Keratinocyte (primary cell): ENCODE measurements at places on chromosomes 11 and 22.

- H3K36me3 ChIP-seq, result peaks cover 29% of the 10 kb centered on the region
- H3K27ac ChIP-seq, result no peak overlapping the region
- no peaks in the 10 kb centered on the region for H3K27me3 ChIP-seq
- H3K4me1 ChIP-seq, result peaks cover 20% of the 10 kb centered on the region
- no peak overlapping the region for H3K4me3 ChIP-seq
These were observed 2.6 kb downstream of the RPLP2 start for GRCh38 chr11:812390-812789.

DNA sequence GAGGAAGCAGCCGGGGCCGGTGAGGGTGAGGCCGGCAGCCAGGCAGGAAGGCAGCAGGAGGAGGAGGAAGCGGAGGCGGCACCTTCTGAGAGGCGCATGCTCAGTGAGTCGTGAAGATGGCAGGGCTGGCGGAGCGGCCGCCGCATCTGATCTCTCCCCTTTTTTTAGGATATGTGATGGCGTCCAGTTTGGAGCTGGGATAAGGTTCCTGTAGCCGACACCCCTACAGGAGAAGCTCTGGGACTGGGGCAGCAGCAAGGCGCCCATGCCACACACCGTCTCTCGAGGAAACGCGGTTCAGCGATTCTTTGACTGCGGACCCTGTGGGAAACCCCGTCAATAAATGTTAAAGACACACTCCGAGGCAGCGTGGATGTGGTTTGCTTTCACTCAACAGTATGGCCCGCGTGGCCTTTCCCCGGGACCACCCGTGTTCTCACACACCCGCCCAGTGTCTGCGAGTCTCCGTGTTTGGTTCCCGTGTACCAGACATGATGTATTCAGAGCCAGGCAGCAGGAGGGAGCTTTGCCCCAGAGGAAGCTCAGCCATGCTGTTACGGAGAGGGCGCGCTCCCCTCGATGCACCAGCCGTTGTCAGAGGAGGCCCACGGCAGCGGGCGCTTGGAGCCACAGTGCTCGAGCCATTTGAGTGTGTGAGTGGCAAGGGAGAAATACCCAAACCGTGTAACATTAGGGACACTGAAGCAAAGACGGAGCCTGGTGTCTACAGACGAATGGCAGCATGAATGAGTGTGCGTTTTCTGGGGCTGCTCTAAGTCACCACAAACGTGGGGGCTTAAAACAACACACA is 27.7 kb upstream of the PARVB start:
- DNase-seq, result no peak
- H3K27ac ChIP-seq, result no peak overlapping the region
- no peaks in the 10 kb centered on the region for H3K27me3 ChIP-seq
- H3K4me1 ChIP-seq, result no peaks in the 10 kb centered on the region
- H3K4me3 ChIP-seq, result no peak overlapping the region

DNA sequence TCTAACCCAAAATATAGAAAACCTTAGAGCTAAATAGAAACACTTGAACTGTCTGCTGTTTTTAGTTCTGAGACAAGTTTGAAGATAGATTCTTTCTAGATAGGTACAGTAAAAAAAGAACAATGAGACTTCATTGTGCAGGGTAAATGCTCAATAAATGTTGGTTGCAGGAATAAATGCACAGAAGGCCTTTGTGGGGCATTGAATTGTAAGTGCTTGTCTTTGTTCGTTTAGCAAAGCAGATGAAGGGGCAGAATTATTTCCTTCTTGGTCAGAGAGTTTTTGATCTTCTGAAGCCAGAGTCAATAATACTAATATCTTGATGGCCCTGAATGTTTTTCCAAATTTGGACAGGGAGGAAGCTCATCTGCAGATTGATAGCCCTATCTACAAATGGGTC is 340.4 kb downstream of the OPCML start:
- H3K36me3 ChIP-seq, result no peaks in the 10 kb centered on the region
- no peaks in the 10 kb centered on the region for H3K4me1 ChIP-seq
- no peak overlapping the region for H3K27ac ChIP-seq
- H3K27me3 ChIP-seq, result no peaks in the 10 kb centered on the region

DNA sequence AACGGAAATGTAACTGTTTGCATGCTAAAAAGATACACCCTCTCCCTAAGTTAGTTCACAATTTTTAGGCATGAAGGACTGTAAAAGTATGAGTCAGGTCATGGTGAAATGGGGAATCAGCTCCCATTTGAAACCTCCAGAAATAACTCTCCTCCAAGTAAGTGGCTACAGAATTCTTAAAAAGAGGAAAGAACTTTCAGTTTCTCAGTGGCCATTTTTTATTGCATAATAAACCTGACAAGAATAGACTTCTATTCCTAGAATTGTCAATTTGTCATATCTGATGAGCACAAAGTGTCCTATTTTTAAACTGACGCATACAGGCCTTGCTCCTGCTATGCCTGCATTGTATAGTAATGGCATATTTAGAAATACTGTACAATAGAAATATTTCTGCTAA is 612.2 kb downstream of the CNTN5 start:
- no peak overlapping the region for H3K27ac ChIP-seq
- H3K36me3 ChIP-seq, result no peaks in the 10 kb centered on the region
- no peak for DNase-seq
- no peaks in the 10 kb centered on the region for H3K27me3 ChIP-seq
- no peaks in the 10 kb centered on the region for H3K4me1 ChIP-seq

GRCh38 chr11:68461575-68461917 is 994 bp downstream of the PPP6R3 start:
- no peaks in the 10 kb centered on the region for H3K27me3 ChIP-seq
- peak overlapping the region; percentile 73 for H3K27ac ChIP-seq
- peak overlapping the region; percentile 95 for H3K4me3 ChIP-seq

GRCh38 chr11:65077451-65077850 is 6.4 kb downstream of the CDCA5 start:
- no peak overlapping the region for H3K4me3 ChIP-seq
- DNase-seq, result no peak
- H3K36me3 ChIP-seq, result no peaks in the 10 kb centered on the region
- peaks cover 14% of the 10 kb centered on the region for H3K4me1 ChIP-seq
